RCC 7860 (cell line): ENCODE measurements at places on chromosomes 3 and 15.

- DNase-seq: no peak
Observed at GRCh38 chr3:23961066-23961465, 16.0 kb downstream of the NR1D2 start.

DNA sequence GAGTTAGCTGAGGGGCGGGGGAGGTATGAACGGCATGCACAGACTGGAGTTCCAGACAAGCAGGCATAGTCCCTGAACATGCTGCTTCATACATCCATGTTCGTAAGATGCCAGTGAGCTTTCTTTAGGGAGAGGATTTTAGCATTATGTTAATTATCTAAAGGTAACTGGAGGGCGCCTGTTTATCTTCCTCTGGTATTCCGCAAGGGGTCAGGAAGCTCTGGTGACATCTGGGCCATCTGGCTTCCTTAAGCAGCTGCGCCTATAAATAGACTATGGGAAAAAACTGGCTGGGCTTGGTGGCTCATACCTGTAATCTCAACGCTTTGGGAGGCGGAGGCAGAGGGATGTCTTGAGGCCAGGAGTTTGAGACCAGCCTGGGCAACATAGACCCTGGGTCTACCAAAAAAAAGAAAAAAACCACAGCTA is 1.5 kb upstream of the FBXO22 start:
- no peak for DNase-seq

DNA sequence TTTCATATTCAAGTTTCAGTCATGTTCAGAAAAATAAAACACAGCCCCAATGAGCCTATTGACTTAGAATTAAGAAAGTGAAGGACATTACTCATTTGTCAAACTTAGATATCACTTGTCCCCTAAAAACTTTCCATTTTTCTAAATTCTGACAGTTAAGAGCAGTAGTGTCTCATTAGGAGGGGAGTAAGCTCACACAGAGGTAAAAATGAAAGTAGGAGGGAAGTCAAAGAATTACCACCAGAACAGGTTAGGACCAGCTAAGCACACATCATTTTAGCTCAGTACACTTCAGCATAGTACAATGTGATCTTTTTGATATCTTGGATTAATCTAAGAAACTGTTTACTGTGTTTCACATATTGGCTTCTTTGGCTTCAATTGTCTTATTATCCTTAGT is 64.3 kb downstream of the OSTN start:
- DNase-seq: no peak

- DNase-seq: no peak
Observed at GRCh38 chr3:194124193-194124592, 11.8 kb upstream of the HES1 start.

DNA sequence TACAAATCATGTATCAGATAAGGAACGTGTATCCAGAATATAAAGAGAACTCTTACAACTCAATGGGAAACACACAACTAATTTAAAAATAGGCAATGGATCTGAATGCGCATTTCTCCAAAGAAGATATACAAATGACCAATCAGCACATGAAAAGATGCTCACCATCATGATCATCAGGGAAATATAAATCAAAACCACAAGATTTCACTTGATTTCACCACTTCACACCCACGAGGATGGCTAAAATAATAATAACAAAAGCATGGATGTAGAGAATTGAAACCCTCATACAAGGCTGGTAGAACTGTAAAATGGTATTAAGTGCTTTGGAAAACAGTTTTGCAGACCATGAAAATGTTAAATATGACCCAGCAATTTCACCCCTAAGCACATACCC is 26.7 kb upstream of the SLC12A8 start:
- DNase-seq: no peak

DNA sequence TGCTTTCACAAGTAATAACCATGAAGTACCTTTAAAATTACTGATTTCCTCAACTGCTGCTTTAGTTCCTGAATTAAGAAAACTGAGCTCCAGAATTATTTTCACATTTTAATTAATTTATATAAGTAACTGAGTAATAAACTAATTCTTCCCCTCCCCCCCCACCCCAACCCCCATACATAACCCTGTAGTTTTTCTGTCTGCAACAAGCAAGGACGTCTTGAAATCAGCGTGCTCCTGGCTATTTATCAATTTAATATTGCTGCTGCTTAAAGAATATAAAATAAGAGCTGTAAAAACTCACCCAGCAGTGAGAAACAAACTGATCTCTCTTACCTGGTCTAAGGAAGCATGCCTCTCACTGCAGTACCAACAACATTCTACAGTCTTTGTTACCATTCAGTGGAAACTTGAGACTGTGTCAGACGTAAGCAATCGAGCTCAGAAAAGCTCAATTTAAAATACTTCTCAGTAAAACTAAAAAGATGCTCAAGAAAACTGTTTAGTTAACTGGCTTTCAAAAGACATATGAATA is 121.0 kb downstream of the TFDP2 start:
- DNase-seq: no peak

- DNase-seq: no peak
Observed at GRCh38 chr3:24460974-24461373, 33.7 kb downstream of the THRB start.

DNA sequence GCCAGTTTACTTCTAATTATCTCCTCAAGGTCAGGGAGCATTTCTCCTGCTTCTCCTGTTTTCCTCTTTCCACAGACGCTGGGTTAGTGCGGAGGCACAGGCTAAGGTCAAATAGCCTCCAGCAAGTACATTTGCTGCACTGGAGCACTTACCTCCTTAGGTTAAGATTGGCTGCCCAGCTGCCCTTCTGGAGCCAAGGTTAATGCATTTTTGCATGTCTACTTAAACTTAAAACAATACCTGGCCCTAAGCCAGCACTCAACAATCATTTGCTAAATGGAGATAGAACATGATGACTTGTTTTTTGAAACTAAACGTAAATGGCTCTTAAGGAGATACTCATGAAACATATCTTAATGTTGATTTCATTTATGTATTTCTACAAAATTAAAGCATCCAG is 83.5 kb downstream of the SSR3 start:
- no peak for DNase-seq

GRCh38 chr3:43074901-43075689 is 30.8 kb downstream of the POMGNT2 start:
- DNase-seq: no peak

DNA sequence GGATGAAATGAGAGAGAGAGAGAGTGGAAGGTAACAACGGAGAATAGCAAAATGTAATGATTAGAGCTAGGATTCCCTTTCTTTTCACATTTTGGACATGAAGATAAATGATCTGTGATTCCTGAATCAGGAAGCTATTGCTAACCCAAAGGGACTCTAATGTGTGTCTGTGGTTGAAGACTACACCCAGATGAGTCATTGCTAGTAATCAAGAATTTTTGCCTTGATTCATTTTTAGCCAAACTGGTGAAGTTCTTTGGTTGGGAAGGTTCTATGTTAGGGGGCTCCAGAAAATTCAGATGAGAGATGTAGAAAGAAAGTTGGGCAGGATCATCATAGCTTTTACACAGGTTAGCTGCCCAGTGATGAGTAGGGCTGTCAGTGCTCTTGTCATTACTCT is 116.4 kb downstream of the DUT start:
- DNase-seq: no peak

DNA sequence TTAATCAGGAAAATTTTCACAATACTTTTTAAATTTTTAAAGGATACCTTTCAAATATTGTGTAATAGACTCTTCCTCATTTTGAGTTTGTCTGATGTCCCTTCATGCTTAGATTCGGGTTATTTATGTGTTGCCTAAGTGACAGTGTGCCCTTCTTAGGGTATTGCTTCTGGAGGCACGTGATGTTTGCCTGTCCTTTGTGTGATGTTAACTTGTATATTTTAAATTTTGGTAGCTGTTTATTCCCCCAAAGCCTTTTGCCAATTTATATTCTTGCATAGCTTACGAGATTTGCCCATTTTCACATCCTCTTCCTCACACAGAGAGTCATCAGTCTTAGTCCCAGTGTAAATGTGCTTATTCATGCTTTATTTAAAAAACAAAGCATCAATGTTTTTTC is 433.1 kb downstream of the EPHB1 start:
- no peak for DNase-seq

GRCh38 chr3:26280517-26280916 is 342.1 kb upstream of the LRRC3B start:
- no peak for DNase-seq

DNA sequence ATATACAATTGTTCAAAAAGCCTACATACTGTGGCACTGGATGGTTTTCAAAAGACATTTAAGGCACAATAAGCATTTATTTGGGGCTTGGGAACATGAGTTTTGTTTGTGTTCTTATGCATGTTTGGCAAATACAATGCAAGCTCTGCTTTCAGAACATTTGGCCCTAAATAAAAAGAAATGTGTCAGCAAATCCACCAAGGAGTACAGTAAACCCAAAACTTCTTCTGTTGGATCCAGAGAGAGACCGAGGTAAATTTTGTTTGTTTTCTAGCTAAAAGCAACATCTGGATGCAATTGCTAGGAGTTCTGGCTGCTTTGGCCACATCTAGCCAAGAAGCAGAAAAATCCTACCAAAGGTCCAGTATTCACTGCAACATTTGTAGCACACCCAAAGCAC is 168.8 kb downstream of the DCLK3 start:
- DNase-seq: no peak

DNA sequence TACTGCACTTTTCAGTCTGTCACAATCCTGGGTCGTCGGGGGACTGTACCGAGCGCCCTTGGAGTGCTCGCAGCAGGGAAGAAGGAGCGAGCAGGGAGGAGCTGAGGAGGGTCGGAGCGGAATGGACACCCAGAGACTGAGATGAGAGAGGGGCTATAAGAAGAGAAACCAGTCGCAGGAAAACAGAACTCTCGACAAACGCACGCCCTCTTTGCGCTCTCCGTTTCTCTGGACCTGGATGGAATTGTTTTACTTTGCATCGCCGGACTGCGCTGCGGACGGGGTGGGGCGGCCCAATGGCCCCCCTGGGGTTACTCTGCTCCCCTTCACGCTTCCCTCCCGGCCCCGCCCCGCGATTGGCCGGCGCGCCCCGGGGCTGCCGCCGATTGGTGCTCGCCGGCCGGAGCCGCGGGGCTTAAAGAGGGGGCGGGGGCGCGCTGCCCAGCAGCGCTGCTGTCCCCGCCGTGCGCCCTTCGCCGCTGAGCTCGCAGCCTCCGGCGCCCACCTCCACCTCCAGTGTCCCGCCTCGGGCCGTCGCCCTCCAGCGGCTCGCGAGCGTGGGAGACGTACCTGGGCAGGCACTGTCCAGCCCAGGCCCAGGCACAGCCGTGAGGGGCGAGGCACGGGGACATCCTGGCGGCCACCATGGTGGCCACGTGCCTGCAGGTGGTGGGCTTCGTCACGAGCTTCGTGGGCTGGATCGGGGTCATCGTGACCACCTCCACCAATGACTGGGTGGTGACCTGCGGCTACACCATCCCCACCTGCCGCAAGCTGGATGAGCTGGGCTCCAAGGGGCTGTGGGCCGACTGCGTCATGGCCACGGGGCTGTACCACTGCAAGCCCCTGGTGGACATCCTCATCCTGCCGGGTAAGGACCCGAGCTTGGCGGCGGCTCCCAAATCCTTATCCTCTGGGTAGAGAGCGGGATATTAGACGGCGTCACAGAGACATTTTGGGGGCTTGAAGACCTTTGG is at the start of gene CLDN11:
CLDN11 (plus strand) TSS at position 447 of the 977 bp plus-strand sequence; CDS start at position 646, 199 bp downstream.
- no peak for DNase-seq

DNA sequence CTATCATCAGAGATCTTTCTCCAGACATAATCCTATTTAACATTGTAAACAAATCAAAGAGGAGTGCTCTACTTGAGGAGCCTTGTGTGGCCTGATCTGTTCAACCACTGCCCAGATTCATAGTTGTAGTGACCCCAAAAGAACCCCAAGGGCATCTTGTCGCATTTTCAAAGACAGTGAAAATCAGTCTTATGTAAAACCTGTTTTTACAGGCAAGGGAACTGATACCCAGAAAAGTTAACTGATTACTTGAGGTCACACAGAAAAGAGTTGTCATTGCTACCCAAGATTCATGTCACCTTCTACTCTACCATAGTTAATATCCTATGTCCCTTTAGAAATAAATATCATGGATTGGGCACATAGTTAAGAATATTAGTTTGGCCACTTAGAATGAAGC is 40.5 kb upstream of the ARPP21 start:
- no peak for DNase-seq

GRCh38 chr3:65342084-65342683 is 654.4 kb upstream of the ADAMTS9 start:
- DNase-seq: no peak

GRCh38 chr15:69659454-69660050 is 206.9 kb downstream of the RPLP1 start:
- no peak for DNase-seq

DNA sequence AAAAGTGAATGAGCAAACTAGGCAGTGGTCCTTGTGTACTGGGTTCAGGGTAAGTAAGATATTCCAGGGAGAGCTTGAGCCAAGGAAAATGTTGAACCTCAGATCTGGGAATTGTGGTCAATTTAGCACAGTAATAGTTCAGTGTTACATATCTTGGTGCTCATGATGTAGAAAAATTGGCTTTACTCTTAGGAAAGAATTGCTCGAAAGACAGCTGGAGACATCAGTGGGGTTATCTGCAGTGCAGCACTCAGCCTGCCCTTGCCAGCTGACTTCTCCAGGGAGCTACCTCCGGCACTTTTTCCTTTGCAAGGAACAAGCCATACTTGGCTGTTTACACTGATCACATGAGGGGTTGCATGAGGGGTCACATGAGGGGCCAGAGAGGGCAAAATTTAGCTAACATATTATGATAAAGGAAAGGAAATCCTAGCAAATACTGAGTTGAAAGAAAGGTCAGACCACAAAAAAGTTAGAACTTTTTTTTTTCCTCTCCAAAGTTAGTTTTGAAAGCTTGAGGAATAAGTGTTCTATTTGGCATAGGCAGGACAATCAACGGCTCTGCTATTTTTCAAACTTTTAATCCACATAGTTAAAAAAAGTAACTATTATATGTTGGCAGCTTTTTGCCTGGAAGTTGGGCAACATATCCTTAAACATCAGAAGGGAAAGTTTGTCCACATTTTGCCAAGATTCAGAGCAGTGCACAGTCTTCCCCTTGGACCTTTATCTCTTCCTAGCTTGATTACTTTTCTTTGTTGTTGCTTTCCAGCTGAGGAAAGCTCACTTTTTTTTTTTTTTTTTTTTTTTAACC is 92.4 kb downstream of the COL6A6 start:
- no peak for DNase-seq

DNA sequence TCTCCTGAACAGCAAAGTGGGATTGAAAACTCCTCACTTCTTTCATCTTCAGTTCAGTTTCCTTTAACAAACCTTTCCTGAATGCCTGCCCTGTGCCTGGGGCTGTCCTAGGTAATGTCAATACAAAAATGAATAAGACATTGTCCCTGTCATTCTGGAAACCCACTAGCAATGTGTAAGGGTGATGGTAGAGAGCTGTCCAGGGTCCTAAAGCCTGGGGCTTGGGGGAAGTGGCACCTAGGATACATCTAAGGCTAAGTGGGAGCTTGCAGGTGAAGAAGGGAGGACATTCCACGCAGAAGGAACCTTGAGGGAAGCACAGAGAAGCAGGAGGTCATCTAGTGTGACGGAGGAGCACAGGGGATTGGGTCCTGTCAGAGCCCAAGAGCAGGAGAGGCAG is 212.7 kb upstream of the PPP2R3A start:
- no peak for DNase-seq
